Dermis blood vessel endothelial cell (primary cell): ENCODE measurements at places on chromosomes 11 and 22. TPM values are rescaled to one million over a fixed set of nuclear protein-coding genes. Genes with fewer than 3 reads are reported as not detected.

The XKR3 gene
- total RNA-seq: not detected in 2 replicates

DNA sequence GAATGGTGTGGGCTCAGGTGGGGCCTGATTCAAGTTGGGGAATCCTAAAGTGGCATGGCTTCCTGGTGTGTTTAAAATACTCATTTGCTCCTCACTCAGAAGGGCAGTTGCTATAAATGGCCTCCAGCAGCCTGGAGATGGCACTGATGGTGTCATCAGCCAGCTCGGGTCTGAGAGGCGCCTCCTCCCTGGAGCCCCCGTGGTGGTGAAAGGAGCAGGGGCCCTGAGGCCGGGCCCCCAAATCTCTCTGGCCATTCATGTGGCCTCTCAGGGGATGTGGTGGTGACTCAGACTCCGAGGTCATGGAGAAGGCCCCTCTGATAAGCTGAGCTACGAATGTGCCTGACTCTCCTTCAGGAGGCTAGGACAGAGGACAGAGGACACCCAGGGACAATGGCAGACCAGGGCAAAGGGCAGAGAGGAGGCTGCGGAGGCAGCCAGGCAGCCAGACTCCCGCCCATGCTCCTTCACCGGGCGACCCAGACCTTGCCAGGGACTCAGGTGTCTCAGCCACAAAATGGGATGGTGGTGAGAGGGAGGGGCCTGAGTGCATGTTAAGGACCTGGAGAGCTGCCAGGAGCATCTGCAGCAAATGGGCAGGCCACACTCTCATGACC, 129.2 kb downstream of the CTTN start:
- no peak for DNase-seq

GRCh38 chr11:17102462-17102861, 25.0 kb upstream of the RPS13 start:
- peak; percentile 34 for DNase-seq

GRCh38 chr11:78768345-78768744, 193.7 kb upstream of the NARS2 start:
- no peak for DNase-seq

DNA sequence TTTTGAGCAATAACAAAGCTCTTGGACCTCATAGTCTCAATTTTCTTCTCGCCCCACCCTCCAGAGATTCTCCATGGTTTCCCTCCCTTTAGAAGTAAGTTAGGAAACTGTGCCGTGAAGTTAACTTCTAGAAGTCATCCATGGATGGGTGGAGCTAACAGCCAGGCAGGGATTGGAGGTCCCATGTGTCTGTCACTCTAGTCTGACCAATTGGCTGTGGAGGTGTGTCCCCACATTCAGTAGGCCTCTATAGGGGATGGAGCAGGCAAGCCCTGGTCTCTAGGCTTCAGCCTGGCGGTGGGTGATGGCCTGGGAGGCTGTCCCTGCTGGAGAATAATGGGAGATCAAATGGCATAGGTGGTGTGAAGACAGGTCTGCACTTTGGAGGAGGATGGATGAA, 50.7 kb downstream of the TP53I11 start:
- DNase-seq: peak; percentile 77

The DRICH1 gene
- 0.05 and 0.17 TPM in 2 replicates for total RNA-seq

GRCh38 chr11:11701070-11701469, 79.3 kb upstream of the GALNT18 start:
- DNase-seq: no peak

- no peak for DNase-seq
Observed at GRCh38 chr11:66224226-66224855, 44.1 kb upstream of the RAB1B start.

The ADM2 gene
- 0.34 and 0.60 TPM in 2 replicates for total RNA-seq

DNA sequence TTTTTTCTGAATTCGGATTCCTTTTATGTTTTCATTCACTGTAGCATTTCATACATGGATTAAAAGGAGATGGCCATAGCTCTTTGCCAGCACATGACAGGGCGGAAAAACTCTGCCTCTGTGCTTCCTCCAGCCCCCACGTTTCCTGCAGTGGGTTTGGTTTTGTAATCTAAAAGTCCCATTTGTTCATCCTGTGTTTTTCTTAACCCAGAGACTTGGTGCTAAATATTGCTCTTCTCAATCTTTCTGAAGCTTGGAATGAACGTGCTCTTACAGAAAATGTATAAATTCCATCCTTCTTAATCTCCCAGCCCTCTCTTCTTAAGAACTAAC, 89.9 kb downstream of the PPP6R3 start:
- DNase-seq: peak; percentile 70
